ENCODE measurements at places on chromosomes 1 and 21.

- DNase-seq, result peak; percentile 6
These were observed 32.8 kb upstream of the IFNAR2 start for GRCh38 chr21:33196941-33197374.

DNA sequence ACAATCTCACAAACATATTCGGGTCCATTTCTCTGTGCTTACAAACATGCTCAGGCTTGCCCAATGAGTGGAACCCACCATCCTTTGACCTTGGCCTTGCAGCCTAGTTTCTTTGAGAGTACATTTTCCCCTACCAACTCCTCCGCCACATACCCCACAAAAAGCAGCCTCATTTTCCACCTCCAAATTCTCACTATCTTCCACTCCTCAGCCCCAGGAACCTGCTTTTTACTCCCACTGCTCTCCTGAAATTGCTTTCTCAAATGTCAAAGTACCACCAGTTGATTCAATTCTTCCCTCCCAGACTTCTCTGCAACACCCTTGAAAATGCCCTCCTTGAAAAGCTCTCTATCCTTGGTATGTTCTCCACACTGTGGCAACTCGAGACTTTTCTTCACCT lies 103.8 kb downstream of the RUNX1 start:
- no peak for DNase-seq

- DNase-seq, result no peak
These were observed 17.3 kb upstream of the ERICH3 start for GRCh38 chr1:74690909-74691308.

- no peak for DNase-seq
These were observed 12.4 kb downstream of the SKI start for GRCh38 chr1:2240270-2241156.

DNA sequence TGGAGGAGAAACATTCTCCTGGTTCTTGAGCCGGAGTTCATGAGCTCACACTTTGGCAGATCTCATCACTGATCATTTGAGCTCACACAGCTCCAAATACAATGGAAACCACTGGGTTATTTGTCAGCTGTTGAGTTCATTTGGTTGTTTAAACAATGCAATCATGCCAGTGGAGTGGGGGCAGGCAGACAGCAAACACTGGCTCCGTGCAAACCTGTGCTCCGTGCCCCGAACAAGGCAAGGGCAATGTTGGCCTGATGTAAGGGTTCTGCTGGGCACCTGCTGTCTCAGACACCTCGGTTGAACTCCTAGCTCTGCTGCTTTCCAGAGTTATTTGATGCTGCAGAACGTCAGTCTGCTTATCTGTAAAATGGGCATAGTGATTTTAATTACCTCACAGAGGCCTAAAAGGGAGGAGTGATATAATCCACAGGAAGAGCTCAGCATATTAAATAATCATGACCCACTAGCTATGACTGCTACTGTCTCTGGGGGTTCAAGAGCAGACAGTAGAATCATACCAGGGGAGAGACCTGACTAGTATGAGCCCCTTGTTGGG lies 20.0 kb upstream of the CLIC6 start:
- DNase-seq, result no peak

DNA sequence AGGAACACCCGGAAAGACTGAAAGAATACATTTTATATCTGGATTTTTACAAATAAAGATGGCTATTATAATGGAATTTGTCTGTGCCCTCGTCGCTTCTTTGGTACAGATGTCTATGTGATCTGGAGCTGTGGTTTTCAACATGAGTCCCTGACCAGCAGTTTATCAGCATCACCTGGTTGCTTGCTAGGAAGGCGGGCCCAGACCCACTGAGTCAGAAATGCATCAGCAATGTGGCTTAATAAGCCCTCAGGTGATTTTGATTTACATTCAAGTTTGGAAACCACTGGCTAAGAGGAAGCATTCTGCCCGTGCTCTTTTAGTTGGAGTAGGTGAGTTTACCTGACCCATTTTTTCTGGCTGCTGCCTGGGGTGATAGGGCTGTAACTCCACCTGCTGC lies 31.7 kb downstream of the ATP1A1 start:
- DNase-seq, result no peak

DNA sequence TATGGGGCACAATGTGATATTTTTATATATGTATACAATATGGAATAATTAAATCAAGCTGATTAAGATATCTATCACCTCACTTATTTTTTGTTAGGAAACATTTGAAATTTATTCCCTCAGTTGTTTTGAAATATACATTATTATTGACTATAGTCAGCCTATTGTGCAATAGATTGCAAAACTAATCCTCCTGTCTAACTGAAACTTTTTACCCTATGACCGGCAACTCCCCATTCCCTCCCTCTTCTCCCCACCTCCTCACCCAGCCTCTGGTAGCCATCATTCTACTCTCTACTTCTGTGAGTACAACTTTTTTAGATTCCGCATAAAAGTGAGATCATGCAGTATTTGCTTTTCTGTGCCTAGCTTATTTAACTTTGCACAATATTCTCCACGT lies 117.7 kb upstream of the SGIP1 start:
- no peak for DNase-seq

DNA sequence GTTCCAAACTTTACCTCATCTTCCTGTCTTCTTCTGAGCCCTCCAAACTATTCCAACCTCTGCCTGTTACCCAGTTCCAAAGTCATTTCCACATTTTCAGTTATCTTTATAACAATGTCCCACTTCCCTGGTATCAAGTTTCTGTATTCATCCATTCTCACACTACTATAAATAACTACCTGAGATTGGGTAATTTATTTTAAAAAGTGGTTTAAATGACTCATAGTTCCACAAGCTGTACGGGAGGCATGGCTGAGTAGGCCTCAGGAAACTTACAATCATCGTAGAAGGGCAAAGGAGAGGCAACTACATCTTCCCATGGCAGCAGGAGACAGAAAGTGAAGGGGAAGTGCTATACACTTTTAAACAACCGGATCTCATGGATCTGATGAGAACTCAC lies 428.5 kb upstream of the RGS18 start:
- DNase-seq, result no peak

GRCh38 chr1:53187401-53187800 lies 9.2 kb upstream of the CPT2 start:
- no peak for DNase-seq

DNA sequence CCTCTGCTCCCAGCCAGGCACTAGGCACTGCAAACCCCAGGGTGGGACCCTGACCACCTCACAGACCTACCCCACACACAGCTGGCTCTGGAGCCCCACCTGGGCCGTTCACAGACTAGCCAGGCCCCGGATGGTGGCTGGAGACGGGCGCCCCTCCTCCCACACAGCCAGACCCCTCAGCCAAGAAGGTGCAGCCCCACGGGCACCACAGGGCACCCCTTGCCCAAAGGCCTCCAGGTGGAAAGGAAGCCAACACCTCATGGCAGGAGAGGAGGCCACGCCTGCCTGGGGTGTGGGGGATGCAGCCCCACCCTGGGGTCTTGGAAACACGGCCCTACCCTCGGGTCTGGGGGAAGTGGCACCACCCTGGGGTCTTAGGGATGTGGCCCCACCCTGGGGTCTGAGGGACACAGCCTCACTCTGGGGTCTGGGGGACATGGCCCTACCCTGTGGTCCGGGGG lies 44.6 kb downstream of the WNT9A start:
- no peak for DNase-seq

- no peak for DNase-seq
These were observed 188.9 kb downstream of the RHOU start for GRCh38 chr1:228923973-228924686.

- peak; percentile 96 for DNase-seq
These were observed 505.2 kb downstream of the PLPP3 start for GRCh38 chr1:56074007-56074651.

GRCh38 chr21:33691945-33692603 lies 49.8 kb downstream of the ITSN1 start:
- no peak for DNase-seq

DNA sequence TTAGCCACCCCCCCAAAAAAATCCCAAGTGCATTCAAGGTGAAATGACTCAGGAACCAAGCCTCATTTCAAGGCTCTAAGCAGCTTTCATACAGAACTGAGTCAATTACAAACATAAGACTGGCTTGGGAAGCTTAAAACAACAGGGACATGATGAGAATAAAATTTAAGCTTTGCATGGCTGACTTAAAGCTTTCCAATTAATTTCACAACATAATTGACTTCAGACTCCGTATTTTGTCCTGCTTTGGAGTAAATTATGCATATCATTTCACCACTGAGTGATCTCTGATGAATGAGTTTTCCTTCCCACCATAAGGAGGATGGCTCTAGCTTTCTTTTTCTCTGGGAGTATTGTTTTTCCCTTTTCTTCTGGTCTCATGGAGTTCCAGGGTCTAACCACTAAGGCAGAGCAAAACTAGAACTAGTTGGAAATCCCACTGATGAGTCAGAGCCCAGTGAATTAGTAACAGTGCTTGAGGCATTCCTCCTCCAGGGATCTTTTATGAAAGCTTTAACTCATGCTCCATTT lies 72.8 kb downstream of the XCL2 start:
- DNase-seq, result peak; percentile 89

DNA sequence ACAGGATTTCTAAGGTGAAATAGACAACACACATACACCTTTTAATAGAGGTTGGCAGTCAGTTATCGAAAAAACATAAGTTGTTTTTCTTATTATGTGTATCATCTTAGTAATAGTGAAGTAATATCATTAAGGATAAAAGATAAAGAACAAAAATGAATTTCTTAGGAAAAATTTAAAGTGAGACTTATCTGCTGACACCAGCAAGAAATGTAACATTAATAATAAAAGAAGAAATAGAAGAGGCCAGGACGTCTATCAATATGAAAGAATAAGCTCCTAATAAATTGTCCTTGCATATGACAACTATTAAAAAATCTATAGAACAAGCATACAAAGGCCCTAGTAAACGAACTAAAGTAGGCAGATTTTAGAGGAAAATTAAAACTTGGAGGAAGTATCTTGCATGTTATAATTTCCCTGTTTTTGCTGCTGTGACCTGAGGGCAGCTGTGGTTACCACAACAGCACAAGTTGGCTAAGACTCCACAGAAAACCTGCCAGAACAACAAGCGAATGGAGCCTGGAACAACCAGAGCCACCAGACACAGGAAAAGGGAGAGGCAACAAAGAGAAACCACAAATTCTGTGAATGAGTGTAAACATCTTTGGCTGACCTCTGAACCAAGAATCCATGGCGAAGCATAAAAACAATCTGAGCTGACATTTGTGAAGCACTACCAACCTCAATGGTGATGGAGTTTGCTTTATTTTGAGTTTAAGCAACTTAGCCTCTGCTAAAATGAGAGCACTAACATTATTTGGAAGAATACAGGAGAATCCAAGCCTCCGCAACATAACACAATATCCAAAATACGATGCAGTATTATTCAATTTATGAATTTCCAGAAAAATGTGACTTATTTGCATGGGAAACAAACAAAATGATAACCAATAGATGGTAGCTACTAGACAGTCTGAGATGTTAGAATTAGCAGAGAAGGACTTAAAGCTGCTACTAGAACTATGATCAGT lies 207.5 kb downstream of the KCNT2 start:
- DNase-seq, result no peak

DNA sequence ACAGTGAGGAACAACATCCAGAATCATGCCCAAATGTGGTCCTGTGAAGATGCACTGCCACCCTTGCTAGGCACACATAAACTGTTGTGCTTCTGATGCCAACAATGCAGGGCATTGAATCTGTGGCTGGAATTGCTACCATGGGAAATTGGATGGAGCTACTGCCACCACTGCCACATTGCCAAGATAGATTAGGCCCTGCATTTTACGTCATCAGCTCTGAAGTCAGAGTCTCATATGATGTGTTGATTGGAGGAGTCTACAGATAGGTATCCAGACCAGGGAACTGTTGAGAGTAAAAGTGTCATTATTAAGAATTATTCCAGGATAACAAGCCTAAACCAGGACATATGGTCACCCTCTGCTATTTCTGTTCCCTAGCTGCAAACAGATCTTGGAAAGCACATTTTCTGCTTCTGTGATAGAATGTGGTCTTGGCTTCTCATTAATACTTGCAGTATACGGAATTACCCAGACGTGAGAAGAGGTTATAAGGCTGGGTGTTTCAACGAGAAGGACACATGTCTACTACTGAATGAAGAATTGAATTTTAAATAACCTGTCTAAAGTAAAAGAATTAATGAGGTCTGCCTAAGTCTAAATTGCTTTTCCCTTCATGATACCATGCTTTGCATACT lies 106.6 kb downstream of the TNNI3K start:
- no peak for DNase-seq

GRCh38 chr1:45299981-45300668 lies 26.6 kb upstream of the HPDL start:
- peak; percentile 32 for DNase-seq

- no peak for DNase-seq
These were observed 156.2 kb downstream of the DENND1B start for GRCh38 chr1:197619008-197619640.

- no peak for DNase-seq
These were observed 147.3 kb downstream of the LBR start for GRCh38 chr1:225280563-225280962.

GRCh38 chr1:248343451-248343850 lies 5.1 kb upstream of the OR14C36 start:
- DNase-seq, result no peak

DNA sequence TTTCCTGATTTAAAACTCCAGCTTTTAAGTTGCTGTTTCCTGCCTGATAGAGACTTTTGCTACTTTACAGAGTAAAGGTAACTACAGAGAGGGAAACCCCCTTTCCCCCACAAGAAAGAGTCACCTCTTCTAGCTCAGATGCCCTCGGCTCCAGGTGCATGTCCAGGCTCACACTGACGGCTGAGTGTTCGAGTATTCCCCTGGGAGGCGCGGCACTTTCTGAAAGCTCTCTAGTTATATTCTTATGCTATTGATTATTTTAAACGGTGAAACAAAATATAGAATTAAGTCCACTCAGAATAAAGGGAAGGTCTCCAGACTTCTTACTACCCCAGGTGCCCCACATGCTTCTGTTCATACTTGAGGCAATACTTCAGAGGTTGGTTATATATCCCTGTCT lies 160.3 kb upstream of the FMN2 start:
- no peak for DNase-seq

DNA sequence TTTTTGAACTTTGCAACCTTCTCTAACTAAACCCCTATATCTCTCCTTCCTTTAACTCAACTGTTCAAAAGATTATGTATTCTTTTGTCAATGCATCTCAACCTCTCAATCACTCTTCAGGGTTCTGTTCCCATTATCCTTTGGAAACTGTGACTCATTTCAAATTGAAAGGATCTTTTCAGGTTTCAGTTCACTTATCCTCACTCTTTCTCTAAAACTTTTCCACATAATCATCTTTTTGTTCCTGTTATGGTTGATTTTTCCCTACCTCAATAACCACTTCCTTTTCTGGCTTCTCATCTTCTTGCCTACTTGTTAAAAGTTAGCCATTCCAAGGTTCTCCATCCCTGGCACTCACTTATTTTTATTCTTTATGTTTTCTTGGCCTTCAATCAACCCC lies 56.2 kb upstream of the NUF2 start:
- no peak for DNase-seq

DNA sequence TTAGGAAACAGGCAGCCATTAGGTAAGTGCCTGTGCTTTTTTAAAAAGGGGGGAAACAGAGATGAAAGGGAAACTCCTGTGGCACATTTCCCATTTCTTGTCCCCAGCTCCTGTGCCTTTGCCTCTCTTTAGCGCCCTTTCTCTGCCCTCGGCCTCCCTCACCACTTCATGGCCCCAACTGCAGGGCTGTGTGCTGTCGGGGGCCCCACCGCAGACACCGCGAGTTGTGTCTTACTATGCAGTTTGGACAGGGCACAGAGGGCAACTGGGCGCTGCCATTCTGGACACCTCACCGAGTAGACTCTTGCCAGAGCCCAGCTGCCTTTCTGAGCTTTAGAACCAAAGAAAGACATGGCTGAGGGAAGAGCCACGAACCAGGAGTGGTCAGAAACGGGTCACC lies 93.7 kb upstream of the LPGAT1 start:
- no peak for DNase-seq

- no peak for DNase-seq
These were observed 402.0 kb downstream of the MATN1 start for GRCh38 chr1:30321246-30321910.

Data from fibroblast of skin of left biceps (primary cell).